ENCODE measurements at places on chromosomes 7 and 10.
A peak's percentile ranks its signal among the peaks of the same experiment; 100 is the strongest.

DNA sequence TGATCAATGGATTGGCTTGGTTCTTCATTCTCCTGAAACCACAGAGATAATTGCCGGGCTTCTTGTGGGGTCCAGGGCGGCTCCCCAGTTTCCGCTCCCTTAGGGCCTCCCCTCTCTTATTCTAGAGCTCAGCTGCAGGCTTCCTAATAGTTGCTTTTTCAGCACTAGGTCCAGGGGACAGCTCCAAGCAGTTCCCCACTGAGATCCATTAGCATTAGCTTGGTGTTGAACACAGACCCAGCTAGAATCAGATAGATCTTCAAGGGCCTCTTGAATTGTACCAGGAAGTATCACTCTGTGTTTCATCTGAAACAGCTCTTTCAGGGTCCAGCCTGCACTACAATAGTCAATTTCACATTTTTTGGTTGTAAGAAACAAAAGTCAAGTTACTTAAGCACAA is 238.7 kb downstream of the SEC23IP start:
- no peak for DNase-seq

DNA sequence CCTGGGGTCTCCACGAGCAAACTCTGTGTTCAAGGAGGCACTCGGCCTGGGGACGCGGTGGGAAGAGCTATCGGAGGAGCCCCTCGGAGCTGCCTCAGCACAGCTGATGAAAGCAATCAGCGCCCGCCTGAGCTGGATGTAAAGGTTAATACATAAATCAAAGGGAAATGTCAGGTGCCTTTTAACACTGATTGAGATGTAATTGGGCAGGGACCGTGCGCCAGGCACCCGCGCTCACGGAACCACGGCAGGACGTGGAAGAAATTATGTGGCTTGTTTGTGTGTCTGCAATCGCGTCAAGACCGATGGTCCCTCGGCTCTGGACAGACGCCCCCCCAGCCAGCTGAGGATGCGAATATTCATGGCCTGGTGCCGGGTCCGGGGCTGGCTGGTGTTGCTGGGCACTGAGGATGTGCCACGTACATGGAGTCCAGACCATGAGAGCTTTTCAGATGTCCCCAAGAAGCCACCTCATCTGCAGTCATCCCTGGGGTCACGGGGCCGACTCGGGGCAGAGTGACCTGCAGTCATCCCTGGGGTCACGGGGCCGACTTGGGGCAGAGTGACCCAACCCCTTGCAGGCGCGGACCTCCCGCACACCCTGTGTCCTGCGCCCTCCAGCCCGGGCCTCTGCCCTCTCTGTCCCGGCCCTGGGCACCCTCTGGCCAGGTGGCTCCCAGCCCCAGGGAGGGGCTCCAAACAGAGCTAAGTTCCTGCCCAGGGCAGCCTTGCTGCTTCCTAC is 15.6 kb downstream of the FOXL3 start:
- no peak for DNase-seq

GRCh38 chr10:33279811-33280602 is 54.5 kb downstream of the NRP1 start:
- DNase-seq, result no peak

DNA sequence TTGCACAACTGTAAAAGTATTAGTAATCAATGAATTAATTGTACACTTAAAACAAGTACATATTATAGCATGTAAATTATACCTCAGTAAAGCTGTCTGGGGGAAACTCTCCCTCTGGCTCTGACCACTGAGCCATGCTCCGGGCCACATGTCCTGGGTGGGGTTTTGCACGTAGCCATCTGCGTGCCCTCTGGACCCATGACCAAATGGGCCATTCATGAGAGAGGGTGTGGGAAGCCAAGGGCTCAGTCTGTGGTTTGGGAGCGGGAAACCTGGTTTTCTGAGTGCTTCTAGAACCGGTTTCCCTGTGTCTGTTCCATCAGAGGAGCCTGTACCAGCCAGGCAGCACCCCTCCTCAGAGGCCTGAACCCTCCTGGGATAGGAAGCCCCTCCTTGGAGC is 143.2 kb downstream of the SH3PXD2A start:
- no peak for DNase-seq

- no peak for DNase-seq
These were observed 792.9 kb upstream of the GHITM start for GRCh38 chr10:83346266-83346910.

DNA sequence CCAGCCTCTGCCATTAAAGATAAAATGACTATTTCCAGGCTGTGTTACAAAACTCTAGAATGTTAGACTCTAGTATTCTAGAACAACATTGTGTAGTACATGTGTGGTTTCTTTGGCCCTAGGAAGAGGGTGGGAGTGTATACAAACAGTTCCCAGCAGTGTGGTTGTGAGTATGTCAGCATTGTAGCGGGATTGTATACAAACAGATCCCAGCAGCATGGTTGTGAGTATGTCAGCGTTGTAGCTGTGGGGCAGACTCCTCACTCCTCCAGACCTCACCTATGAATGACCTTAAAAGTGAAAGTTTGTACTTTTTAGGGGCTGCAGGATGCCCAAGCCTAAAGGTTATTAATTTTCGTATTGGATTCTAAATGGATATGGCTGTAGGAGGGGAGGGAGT is 6.9 kb upstream of the ACSL5 start:
- no peak for DNase-seq

- no peak for DNase-seq
These were observed 222.4 kb downstream of the RPS24 start for GRCh38 chr10:78255796-78256638.

GRCh38 chr7:29053105-29053872 is 93.0 kb downstream of the CPVL start:
- no peak for DNase-seq

- no peak for DNase-seq
These were observed 142.2 kb downstream of the TRIL start for GRCh38 chr7:28815928-28816373.

- no peak for DNase-seq
These were observed 23.0 kb downstream of the BZW2 start for GRCh38 chr7:16668978-16669377.

DNA sequence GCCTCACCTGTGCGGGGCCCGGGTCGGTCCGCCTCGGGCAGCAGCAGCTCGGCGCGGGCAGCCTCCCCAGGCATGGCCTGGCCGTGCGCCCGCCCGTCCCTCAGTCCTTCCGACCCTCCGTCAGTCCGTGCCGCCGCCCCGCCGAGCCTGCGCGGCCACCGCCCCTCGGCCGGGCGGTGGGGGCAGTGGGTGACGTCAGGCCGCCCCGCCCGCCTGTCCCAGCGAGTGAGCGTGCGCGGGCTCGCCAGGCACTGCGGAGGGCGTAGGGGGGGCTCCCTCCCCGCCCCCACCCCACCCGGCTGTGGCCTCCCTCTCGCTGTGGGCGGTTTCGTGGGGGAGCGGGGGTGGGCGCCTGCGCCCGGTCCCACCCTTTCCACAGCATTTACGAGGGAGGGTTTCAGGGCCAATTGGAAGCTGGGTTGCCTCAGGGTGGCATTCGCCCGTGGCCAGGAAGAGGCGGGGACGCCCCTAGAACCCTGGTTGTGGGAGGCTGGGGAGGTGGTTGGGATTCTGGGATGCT is at the start of gene NACAD:
Gene NACAD, minus strand, starts transcription at position 149 of the 520 bp plus-strand sequence. Its CDS starts 75 bp downstream, at position 74.
- no peak for DNase-seq

GRCh38 chr7:30448461-30449189 is 30.0 kb downstream of the NOD1 start:
- DNase-seq, result no peak

DNA sequence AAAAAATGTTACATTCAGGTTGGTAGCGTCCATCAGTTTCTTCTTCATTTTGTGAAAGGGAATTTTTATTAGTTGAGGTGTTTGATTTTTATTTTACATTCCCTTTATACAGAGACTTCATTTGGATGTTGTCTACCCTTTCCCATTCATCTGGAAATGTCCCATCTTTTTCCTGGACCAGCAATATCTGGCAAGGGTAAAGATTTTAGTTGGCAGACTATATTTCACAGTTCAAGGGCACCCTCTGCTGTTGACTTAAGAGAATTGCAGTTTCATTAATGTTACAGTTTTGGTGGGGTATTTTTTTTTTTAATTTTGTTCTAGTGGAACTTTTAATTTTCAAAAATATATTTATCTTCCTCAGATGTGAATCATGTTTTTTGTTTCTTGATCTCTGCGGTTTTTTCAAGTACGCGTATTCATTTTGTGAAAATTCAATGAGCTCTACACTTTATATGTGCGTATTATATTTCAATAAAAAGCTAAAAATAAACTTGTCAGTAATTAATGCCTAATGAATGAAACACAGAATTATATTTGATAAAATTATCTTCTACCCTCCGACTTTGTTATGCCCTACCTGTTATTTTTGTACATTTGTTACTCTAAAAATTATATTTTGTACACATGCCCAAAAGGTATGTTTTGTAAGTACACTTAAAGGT is 97.9 kb upstream of the KLF14 start:
- DNase-seq, result no peak

- peak; percentile 61 for DNase-seq
These were observed at the start of gene SRGN for GRCh38 chr10:69087590-69088470. TSS of gene SRGN (plus strand) at chr10:69088103. CDS start at chr10:69088158, 55 bp downstream.

DNA sequence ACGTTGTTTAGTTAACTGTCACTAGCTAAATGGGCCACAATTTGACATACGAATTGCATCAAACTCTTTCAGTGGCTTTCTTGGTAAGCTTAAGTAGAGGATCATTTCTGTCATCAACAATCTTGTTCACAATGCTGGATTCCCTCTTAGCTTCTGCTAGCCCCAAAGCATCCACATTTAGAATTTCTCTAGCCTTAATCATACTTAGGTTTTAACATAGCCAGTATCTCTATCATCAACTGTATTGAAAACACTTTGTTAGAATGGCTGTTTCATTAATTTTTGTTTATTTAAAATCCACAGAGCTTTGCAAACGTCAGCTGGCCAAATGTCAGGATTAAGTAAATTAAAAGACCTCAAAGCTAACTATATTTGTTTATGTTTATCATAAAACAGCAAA is 41.1 kb downstream of the ABRAXAS2 start:
- DNase-seq, result no peak

DNA sequence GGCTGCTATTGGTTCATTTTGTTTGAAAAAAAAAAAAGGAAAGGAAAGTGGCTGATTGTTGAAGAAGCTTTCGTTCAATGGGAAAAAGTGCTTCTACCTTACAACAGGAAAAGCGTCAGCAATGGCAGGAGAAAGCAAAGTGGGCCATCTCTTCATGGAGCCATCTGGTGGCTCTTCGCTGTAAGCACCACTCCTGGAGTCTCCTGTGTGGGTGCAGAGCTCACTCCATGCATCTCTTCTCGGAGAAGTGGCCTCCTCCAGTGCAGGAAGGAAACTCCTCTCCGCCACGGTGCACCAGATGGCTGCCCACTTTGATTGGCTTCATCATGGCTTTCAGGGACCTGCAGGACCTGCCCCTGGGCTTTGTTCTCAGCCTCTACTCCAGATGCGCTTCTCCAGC is 250.9 kb downstream of the PTEN start:
- DNase-seq, result no peak

- DNase-seq, result no peak
These were observed 26.7 kb upstream of the DNAJB6 start for GRCh38 chr7:157309988-157310668.

- DNase-seq, result no peak
These were observed 49.5 kb upstream of the CAPZA2 start for GRCh38 chr7:116812860-116813259.

DNA sequence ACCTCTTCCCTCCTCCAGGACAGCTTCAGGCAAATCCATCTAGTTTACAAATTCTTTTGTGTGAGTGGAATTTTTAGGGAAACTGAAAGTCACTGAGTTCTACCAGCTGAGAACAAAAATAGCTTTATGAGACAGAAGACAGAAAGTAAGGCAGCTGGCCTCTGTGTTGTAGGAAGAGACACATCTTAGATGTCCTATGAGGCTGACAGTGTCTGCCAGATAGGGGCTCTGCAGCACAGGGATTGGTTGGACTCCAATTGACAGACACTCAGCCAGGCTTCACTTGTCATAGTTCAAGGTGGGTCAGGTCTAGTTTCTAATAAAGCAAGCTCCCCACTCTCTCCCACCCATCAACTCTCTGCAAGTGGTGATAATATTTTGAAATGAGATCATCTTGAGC is 574.9 kb downstream of the CCSER2 start:
- no peak for DNase-seq

GRCh38 chr10:60762554-60762953 is 15.7 kb upstream of the CDK1 start:
- DNase-seq, result no peak

GRCh38 chr10:77970869-77971803 is 44.6 kb upstream of the DLG5 start:
- no peak for DNase-seq

GRCh38 chr7:9498303-9498702 is 1064.9 kb downstream of the NXPH1 start:
- no peak for DNase-seq

DNA sequence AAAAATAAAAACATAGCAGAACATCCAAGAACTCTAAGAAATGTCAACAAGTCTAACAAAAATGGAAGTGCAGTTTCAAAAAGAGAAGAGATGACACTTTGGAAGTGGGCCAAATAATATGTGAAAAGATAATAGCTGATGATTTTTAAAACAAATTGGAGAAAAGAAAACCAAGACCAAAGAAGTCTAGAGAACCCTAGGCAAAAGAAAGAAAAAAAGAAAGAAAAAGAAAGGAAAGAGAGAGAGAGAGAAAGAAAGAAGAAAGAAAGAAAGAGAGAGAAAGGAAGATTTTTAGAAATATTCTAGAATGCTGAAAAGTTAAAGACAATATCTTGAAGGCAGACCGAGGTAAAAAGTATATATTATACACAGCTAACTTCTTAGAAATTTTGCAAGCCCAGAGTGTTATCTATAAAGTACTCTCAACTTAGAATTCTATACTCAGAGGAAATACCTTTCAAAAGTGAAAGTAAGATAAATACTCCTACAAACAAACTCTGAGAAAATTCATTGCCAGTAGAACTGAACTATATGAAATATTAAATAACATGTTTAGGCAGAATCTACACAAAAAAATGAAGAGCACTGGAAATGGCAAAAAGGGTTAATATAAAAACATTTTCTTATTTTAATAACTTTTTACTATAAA is 138.7 kb upstream of the SMIM30 start:
- no peak for DNase-seq

DNA sequence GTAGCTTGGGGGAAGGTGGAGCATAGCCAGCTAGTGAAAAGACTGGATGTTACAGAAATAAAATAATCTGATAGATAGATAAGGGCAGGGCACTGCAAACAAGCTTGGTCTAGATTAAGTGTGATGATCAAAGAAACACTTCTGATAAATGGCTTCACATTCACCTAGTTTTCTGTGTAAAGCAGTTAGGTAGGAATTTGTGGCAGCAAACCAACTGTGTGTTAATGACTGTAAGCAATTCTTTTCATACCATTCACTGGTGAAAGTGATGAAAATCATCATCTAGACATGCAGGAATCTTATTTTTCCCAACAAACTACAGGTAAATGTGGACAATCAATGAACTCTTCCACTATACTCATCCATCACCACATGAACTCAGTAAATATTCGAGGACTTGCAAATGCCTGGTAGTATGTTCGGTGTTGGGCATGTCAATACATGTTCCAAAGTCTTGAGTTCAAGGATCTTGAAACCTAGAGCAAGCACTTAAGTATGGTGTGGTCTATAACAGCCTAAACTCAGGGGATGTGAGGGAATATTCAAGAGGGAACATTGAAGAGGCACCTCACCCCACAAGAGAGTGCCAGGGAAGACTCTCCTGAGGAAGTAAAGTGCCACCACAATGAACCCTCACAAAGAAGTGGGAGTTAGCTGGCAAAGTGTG is 20.5 kb downstream of the PON3 start:
- no peak for DNase-seq

- DNase-seq, result no peak
These were observed 266.4 kb upstream of the FZD8 start for GRCh38 chr10:35908451-35908850.
